Cortex of kidney (tissue), 1 donor: ENCODE measurements at places on chromosomes 16 and 17.

DNA sequence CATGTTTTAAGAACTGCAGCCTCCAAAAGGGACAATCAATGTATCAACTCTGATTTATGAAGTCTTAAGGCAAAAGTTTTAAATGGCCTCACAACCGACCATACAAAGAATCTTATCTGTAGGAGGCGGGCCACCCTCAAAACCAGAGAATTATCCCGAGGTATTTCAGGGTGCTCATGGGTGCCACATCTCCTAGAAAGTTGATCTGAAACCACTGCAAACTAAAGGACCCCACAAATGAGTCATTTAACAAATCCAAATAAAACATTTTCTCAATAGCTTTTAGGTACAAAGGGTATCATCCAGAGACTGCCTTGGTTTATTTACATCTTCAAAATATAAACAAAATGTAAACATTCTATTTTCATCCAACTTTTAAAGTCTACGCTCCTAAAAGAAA lies 6.8 kb downstream of the ERN1 start:
- no peak for DNase-seq

- no peak for DNase-seq
Observed at GRCh38 chr17:41433586-41433985, 7.2 kb downstream of the KRT38 start.

DNA sequence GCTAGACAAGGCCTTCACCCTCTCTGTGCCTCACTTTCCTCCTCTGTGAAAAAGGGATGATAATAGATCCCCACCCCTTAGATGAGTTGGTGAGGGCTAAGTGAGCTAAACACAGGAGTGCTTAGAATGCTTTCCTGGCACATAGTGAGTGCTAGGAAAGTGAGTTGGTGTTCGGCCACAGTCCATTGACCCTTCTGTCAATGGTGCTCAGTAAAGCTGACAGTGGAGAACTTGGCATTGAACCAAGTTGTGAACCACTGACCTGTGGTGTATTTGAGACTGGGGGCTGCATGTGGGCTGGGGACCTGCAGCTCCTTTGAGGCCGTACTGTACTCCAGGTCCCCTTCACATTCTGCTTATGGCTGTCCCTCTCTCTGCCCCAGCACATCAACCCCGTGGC lies 4.8 kb downstream of the PLK1 start:
- no peak for DNase-seq

DNA sequence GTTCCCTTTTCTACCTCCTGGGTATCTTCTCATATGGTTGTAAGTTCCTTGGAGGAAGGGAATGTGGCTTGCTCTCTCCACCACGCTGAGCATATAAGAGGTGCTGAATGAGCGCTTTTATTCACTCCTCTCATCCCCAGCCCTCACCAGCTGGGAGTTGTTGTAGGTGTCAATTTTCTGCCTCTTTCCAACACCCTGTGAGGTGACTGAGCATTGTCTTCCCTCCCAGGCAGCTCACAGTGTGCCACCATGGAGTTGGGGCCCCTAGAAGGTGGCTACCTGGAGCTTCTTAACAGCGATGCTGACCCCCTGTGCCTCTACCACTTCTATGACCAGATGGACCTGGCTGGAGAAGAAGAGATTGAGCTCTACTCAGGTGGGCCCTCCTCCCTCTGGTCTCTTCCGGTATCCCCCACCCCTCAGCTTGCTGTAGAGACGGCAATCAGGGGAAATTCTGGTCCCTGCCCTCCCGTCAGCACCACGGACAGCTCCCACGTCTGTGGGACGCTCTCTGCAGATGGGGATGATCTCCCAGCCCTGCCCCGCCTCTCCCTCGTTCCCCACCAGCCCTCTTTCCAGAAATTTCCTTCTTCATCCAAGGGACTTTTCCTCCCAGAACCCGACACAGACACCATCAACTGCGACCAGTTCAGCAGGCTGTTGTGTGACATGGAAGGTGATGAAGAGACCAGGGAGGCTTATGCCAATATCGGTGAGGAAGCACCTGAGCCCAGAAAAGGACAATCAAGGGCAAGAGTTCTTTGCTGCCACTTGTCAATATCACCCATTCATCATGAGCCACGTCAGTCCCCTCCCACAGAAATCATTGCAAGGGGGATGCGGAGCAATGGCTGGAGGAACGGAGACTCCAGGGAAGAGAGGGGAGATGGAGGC lies 18.3 kb downstream of the CIITA start:
- DNase-seq: no peak

DNA sequence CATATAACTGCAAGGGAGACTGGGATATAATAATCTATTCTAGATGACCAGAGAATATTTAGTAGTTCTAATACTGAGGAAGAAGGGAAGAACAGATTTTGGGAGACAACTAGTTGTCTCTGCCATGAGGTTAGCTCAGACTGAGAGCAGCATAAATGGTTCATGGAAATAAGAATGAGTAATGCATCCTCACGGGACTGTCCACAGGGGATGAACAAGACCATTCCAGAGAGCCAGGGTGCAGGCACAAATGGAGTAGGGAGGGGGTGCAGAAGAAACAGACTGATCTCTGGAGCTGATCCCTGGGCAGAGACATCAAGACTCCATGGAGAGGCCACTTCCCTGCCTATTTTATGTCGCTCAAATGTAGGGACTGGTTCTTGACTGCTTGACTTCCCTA lies 30.4 kb downstream of the NLRC5 start:
- no peak for DNase-seq
